ENCODE measurements at places on chromosomes 3 and 15.

DNA sequence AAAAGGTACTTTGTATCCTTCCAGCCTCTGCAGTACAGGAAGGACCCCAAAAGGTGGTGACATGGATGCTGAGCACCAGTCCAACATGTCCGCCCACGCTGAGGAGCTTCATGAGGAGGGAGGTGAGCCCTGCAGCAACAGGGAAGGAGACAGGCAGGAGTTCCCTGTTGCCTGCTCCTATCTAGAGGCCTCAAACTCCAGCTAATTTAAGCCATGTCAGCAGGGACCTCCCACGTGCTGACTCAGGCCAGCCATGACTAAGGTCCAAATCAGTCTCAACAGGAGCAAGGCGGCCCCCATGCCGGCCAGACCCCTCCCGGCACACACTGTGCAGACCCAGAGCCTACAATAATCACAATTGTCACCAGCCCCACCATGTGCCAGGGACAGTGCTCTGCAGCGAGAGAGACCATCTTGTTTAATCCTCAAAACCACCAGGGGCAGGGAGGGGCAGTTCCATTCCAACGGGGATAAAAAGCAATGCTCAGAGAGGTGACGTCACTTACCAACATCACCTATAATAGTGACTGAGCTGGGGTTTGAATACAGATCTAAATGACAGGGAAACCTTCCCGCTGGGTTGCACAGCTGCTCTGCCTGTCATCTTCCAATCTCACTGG lies 54.5 kb upstream of the GATA2 start:
- no peak for DNase-seq

DNA sequence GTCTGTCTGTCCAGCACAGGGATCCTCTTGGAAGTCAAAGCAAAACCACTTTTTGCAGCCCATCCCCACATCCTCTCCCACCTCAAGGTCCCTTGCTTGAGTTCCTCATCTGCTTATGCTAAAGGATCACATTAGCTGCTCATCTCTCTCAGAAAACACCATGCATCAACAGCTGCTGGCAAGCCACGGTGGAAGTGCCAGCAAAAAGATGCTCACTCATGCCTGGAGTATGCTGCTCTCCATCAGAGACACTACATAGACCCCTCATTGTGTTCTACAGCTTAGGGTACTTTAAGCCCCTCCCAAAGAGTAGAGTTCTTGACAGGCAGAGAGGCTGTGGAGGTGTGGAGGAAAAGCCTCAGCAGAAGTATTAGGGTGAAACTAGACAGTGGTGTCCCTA lies 94.6 kb upstream of the COL8A1 start:
- DNase-seq, result no peak

GRCh38 chr3:136667081-136667480 lies 85.1 kb downstream of the STAG1 start:
- no peak for DNase-seq

GRCh38 chr3:180747805-180748361 lies 68.6 kb upstream of the CCDC39 start:
- DNase-seq, result no peak

- no peak for DNase-seq
Observed at GRCh38 chr3:162892921-162893793, 1396.5 kb downstream of the OTOL1 start.

GRCh38 chr3:127747066-127747465 lies 74.3 kb downstream of the ABTB1 start:
- no peak for DNase-seq
